ENCODE measurements at places on chromosomes 3 and 15.

GRCh38 chr15:93862791-93863190 lies 368.6 kb upstream of the MCTP2 start:
- no peak for DNase-seq

- DNase-seq: no peak
Observed at GRCh38 chr3:184582646-184583577, 21.3 kb downstream of the EPHB3 start.

- no peak for DNase-seq
Observed at GRCh38 chr15:73518180-73518862, 75.4 kb downstream of the REC114 start.

GRCh38 chr15:78417754-78418630 lies 20.0 kb upstream of the IREB2 start:
- no peak for DNase-seq

GRCh38 chr3:9098716-9099675 lies 135.7 kb upstream of the RAD18 start:
- DNase-seq: no peak

- DNase-seq: no peak
Observed at GRCh38 chr15:92810418-92811138, 89.5 kb upstream of the CHD2 start.

DNA sequence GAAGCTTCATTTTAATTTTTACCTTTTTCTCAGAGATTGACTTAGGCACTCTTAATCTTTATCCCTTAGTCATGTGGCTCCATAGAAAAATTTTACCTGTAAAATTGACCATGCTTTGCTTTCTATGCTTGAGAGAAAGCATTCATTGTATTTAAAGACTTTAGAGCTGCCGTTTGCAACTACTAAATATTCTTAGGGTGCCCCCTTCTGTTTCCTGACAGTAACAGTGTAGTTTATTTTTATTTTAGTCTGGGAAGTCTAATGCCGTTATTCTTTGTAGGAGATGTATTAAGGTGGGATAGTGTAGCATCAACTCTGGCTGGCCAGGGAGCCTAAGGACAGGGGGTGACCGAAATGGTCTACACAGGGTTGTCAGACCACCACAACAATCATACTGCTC lies 84.5 kb upstream of the SYNPR start:
- peak; percentile 51 for DNase-seq

GRCh38 chr15:37362414-37362813 lies 262.1 kb upstream of the MEIS2 start:
- no peak for DNase-seq

GRCh38 chr15:64681424-64682024 lies 93.9 kb downstream of the RBPMS2 start:
- DNase-seq: peak; percentile 52

- DNase-seq: no peak
Observed at GRCh38 chr3:39808467-39809180, 785 bp upstream of the MYRIP start.

GRCh38 chr3:127156338-127157050 lies 36.4 kb upstream of the PRR23E start:
- DNase-seq: no peak

GRCh38 chr3:4591669-4592068 lies 98.5 kb downstream of the ITPR1 start:
- no peak for DNase-seq

DNA sequence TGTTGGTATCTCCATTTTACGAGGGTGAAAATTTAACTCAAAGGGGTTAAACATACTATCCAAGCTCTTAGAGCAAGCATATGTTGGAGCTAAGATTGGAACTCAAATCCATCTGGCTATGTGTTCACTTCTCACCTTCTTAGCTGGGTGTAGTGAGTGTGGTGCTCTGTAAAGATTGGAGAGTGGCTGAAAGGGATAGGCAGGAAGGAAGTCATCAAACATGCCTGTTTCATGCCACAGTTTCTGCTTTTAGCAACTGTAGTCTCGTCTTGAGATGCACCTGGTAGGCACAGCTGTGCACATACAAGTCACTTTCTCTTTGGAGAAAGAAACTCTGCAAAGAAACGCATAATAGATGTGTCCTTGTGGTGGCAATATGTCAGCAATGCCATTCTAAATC lies 189.1 kb upstream of the MDFIC2 start:
- no peak for DNase-seq

GRCh38 chr3:127684871-127685707 lies 12.3 kb downstream of the ABTB1 start:
- DNase-seq: no peak

DNA sequence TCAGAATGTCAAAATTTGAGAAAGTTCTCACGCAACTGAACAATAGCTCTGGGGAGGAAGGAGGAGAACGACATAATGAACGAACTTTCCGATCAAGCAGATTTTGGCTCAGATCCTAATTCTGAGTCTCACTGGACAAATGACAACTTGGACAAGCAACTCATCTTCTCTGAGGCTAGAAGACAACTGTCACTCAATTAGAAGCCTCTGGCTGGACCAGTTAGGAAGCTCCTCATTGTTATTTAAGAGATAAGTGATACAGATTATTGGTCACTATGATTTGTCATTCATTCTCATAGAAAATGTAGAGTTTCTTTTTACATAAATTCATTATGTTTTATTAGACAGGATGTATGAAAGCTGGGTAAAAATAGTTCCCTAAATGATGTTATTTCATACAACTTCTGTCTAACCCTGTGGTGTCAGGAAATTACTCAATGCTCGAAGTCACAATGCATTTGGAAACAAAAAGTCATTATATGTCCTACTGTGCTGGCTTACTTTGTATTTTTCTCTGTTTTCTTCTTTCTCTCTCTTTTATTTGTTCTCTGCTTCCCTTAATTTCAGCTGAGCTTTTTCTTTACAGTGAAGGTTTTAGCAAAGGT lies 11.0 kb upstream of the C3orf49 start:
- no peak for DNase-seq

DNA sequence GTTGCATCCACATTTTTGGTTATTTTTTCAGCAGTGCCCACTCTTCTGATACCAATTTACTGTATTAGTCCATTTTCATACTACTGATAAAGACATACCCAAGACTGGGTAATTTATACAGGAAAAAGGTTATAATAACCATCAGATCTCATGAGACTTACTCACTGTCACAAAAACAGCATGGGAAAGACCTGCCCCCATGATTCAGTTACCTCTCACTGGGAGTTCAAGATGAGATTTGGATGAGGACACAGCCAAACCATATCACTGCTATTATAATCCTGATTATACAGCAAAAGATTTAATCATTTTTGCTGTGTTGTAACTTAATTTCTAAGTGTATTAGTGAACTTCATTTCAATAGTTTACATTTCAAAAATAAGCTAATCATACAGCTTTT lies 6.6 kb downstream of the ZBED2 start:
- DNase-seq: peak; percentile 38

DNA sequence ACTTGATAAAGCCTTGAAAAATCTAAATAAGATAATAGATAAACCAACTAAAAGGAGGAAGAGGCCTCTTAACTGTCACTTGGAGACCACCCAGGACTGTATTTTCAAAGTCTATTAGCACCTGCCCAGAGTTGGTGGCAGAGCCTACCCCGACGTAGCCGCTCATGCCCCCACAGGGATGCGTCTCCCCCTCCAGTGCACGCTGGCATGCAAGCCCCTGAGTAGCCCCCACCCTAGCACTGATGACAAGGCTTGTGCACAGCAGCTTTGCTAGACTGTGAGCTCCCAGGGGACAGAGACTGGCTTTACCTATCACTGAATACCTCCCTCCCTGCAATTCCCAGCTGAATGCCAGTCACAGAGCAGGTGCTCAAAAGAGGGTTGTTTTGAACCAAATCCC lies 54.1 kb upstream of the HES1 start:
- no peak for DNase-seq

- DNase-seq: peak; percentile 58
Observed at GRCh38 chr3:160003520-160004128, 15.0 kb downstream of the IL12A start.

- no peak for DNase-seq
Observed at GRCh38 chr15:43908516-43909050, 81.8 kb downstream of the WDR76 start.

DNA sequence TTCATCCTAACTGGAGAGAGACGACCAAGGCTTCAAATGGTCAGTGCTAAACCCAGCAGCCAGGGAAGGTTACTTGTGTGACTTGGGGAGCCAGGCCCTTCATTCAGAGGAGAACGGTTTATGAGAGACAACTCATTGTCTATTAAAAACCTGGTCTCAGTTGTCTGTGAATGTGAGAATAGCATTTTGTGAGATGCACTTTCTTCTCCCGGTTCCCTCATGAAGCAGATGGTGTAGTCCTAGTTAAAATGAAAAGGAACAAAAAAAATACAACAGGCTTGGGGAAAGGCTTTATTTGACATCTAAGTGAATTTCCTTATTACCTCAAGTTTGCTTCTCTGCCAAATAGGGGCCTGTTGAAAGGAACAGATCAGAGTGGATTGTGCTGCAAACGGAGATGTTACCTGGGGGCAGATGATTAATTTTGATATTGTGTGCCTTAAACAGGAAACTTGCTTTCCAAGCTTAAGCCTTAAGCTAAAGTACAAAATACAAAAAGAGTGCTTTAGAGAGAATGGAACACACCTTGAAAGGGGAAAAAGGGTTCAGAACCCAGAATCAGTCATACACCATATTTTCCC lies 202.7 kb upstream of the BHLHE40 start:
- DNase-seq: no peak

- DNase-seq: peak; percentile 37
Observed at GRCh38 chr3:143808030-143808429, 40.2 kb downstream of the SLC9A9 start.

GRCh38 chr15:101086394-101087171 lies 165.3 kb downstream of the CHSY1 start:
- no peak for DNase-seq

- DNase-seq: no peak
Observed at GRCh38 chr3:174110761-174111160, 713.2 kb downstream of the NLGN1 start.

DNA sequence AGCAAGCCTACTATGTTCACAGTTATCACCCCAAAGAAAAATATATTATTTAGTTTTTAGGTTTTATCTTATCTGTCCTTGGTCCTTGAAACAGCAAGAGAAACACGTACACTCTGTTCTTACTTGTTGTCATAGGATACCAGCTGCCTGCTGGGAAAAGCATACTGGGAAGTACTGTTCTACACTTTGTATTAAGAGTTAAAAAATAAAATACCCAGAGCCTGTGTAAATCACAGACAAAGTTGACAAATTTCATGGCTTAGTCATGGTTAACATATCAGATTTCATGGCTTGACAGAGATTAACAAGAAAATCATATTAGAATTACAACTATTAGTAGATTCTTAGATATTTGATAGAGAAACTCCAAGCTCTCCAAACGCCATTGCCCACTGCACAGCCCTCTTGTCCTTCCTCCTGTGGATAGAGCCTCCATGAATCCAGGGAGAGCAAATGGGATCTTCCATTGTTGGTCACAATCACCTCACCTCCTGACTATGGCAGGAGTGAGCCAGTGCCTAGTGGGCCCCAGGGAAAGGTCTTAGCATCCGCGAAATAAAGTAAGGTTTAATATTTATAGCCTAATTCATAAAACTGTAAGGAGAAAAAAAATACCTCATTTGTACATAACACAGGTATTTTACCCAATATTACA lies 128.1 kb upstream of the WNT5A start:
- DNase-seq: no peak

DNA sequence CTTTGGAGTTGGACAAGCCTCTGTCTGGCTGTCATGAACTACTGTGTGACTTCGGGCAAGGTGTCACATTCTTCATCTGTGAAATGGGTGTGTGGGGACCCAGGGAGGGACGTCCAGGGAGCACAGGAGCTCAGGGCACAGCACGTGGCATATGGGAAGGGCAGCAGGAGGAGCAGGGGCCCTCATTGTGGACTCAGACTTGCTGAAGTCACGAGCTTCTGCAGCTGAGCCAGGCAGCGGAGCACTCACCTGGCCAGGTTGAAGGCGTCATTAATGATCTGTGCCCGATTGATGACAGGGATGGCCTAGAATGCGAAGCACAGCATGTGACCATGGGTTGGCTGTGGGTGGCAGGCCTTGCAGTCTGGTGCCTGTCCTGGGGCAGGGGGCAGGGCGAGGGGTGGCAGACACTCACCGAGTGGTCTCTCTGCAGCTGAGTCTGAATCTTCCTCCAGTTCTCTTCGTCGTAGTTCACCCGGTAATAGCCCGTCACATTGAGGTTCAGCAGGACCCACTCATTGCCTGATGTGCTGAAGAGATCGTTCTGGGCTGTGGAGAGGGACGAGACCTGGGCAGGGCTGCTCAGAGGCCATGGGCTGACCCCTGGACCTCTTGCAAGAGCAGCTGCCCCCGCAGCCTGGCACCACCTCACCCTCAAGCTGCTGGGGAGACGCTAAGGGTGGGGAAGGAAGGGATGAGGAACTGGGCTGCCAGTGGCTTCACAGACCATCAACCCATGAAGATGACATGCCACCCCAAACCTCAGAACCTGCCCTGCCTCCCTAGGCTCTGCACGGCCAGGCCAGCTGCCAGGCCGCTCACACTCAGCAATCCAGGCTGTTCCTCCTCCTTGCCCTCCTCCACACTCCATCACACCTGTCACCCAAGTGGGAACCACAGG lies 15.4 kb downstream of the ANPEP start:
- no peak for DNase-seq

DNA sequence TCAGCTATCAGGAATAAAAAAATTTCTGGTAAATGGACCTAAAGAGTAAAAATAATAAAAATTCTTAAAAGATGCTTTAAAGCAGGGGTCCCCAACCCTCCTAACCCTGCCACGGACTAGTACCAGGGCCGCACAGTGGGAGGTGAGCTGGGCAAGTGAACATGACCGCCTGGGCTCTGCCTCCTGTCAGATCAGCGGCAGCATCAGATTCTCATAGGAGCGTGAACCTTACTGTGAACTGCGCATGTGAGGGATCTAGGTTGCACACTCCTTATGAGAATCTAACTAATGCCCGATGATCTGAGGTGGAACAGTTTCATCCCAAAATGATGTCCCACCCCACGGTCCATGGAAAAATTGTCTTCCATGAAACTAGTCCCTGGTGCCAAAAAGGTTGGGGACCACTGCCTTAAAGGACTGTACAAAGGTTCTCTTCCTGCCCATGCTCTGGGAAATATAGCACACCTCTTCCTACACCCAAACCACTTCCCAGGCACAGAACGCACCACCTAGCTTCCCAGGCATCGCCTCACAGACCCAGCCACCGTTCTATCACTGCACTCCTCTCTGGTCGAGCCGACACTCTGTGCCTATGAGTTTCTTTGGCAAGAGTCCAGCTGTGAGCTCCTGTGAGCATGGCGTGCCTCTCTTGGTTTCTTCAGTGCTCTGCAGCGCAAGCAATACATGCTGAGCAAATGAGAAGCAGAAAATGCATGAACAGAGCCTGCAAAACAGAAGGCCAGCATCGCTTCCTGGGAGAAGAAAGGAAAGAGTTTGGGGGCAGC lies 104.9 kb downstream of the OCA2 start:
- no peak for DNase-seq

DNA sequence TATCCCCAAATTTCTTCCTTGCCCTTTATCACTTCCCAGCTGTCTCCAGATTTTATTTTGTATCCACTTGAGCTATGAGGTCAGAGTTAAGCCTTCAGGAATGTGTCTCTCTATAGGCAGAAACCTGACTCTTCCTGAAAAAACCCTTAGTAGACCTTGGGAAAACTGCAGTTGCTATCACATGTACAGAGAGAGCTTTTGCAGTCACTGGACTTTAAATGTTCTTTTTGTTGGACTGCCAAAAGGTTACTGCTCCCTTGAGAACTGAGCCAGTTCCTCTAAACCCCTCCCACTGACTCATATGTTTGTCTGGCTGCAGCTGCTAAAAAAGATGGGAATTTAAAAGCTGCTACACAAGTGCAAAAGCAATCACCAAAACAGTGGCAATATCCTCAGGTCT lies 169.1 kb upstream of the CCDC54 start:
- peak; percentile 100 for DNase-seq

- DNase-seq: peak; percentile 64
Observed at GRCh38 chr3:132315851-132316250, 1.4 kb upstream of the ACP3 start.
